ENCODE measurements at places on chromosomes 6 and 20.

- DNase-seq: no peak
These were observed 27.9 kb upstream of the BMP6 start for GRCh38 chr6:7697820-7698623.

DNA sequence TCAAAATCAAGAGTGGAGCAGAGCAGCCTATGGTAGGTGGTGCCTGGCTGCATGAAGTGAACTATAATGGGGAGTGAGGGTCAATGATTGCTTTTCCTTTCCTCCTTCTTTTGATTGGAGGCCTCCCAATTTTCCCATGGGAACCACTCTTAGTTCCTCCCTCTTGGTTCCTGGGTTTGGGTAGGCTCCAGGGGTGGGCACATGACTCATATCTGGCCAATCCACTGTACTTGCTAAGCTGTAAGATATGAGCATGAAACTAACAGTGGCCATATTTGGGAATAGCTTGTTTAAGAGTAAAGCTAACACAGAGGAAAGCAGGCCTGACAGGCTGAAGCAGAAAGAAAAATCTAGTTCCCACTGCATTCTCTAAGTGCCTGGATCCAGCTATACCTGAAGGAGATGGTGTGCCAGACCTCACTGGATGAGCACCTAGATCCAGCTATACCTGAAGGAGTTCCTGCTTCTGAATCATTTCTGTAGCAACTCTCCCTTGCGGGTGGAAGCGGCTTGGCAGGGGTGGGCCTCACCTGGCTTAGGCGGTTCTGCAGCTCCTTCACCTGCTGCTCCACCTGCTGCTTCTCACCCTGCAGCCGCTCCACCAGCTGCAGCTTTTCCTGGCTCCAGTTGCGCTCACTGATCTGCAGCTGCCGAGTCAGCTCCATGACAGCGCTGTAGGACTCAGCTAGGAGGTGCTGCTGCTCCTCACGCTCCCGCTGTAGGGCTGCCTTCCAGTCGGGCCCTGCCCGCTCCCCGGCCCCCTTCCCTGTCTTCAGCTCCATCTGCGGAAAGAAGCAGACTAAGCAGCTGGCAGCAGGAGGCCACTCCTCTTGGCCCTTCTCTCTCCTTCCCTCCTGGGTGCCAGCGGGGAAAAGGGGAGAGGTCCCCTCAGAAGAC lies 29.0 kb upstream of the DSN1 start:
- DNase-seq: no peak

- no peak for DNase-seq
These were observed 40.9 kb downstream of the DOP1A start for GRCh38 chr6:83108378-83108777.

GRCh38 chr6:56017198-56017597 lies 141.8 kb upstream of the BMP5 start:
- no peak for DNase-seq

DNA sequence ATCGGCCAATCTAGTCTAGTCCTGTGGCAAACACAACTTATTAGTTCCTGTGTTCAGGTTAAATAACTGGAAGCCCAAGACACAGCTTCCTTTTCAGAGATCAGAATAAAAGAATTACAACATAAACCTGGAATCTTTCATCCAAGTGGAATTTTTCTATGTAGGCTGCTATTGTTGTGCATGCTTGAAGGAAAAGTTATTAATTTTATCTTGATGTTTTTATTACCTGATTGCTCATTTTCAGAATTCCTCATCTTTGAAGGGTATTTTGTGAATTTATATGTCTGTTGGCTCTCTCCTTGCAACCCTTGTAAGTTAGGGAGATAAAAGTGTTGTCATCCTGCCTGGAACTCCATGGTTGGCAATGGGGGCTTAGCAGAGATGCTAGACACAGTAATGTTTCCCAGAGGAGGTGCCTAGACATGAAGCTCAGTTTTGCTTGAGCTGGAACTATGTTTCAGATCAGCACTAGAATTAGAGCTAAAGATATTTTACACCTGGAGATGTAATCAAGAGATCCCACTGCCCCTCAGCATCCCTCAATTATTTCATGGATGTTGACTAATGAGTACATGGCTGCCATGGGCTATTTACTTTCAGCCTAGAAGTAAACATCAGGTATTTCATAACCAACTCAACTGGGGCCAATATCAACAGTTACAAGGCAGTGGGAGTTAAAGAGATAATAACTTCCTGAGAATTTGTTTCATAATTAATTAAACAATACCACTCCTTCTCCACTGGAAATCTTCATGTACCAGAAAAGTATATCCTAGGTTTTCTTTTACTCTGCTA lies 367.0 kb upstream of the MARCKS start:
- DNase-seq: no peak

DNA sequence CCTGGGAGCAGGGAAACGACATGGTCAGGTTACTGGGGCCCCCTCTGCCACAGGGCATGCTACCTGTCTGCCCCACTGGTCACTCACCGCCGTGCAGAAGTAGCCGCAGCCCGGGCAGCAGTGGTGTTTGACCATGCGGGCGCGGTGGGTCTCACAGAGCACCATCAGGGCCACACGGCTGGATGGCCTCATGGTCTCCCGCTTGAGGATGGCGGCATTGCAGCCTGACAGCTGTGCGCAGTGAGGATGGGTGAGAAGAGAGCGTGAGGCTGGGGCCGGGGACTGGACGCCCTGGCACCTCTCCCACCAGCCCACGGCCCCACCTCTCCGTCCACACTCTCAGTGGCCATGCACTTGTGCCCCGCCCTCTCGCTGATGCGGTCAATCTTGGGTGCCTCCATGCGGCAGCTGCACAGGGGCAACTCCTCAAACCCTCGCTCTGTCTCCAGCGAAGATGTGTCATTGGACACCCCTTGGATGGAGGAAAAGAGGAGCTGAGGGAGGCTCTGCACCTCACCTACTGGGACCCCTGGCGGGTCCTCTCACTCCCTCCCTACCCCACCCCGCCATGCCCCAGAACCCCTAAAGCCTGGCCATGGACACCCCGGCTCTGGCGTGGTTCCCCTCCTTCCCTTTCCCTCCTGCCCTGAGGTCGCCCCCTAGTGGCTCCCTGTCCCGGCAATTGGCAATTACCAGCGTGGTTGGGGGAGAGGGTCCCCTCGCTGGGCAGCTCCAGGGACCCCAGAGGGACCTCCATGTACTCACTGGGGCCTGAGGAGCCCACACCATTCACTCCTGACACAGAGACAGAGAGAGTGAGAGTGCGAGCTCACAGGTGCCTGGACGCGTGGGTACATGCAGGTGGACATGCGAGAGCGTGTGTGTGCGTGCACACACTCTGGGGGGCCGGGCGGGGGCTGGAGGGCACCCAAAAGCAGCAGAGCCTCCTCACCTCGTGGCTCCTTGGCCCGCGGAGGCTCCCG lies 8.9 kb downstream of the EHMT2 start:
- DNase-seq: no peak

- no peak for DNase-seq
These were observed 4.6 kb downstream of the PTPRK start for GRCh38 chr6:128515550-128516513.

DNA sequence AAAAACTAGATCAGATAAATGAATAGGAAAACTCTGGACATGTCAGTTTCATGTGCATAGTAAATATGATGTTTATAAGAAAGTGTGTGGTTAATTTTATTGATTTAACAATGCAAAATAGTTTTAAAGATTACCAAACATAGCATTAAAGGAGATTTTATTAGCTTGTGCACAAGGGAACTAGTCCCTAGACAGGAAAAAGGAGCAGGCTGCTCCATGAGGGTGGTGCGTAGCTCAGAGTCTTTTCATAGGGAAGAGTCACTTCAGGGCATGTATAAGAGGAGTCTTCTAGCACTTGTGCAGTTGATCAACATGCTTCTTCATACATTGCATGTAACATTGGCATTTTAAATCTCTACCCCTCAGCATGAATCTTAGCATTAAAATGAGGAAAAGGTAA lies 835.8 kb downstream of the GRIK2 start:
- no peak for DNase-seq

GRCh38 chr6:170128346-170128745 lies 162.5 kb downstream of the DLL1 start:
- no peak for DNase-seq

DNA sequence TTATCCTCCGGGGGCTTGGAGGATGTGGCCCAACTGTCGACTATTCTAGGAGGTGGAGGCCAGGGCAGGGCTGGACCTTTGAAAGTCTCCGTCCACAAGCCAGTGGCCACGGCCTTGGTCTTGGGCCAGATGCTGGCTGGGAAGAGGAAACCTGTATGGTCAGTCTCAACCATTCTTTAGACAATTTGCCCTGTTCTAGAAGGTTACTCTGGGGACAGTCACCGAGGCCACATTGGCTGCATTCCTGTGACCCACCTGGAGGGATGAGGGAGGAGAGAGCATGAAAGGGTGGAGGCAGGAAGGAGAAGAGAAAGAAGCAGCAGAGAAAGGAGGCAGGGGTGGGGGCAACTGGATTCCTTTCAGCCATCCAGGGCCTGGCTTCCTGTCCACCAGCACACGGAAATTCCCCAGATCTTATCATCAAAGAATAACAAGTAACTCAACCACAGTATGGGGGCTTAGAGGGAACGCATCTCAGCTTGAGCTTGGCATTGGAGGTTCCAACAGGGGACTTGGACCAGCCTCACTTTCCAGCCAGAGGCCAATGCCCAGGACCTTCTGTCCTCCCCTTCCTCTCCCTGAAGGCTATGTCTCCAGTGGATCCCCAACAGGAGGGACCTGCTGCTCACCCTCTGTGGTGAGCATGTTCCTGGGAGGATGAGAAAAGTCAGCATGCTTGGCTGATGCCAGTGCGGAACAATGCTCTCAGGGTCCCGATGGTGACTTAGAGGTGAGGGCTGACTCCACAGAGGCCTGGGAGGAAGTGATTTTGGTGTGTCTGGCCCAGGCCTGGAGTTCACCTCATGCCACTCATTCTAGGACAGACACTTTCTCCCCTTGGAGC lies 30.4 kb downstream of the TGM2 start:
- no peak for DNase-seq

- DNase-seq: no peak
These were observed 148.2 kb upstream of the PREP start for GRCh38 chr6:105550955-105551620.

DNA sequence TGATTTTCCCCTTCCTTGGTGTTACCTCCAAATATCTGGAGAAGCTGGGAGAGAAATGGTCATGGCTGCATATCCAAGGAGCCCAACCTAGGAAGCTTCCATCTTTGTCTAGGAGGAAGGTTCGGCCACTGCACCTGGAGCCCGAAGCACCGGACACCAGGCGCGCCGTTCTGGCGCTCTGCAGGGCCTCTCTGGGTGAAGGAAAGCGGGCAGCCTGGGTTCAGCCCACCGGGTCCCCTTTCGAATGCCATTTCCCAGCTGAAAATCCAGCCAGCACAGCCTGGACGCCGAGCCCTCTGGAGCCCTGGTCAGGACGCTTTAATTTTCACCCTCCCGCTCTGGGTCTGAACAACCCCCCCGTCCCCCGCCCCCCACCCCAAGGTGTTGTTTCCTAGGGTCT lies 1.2 kb downstream of the LINC00237 start:
- DNase-seq: no peak

GRCh38 chr6:42688281-42688680 lies 34.1 kb downstream of the PRPH2 start:
- DNase-seq: no peak

DNA sequence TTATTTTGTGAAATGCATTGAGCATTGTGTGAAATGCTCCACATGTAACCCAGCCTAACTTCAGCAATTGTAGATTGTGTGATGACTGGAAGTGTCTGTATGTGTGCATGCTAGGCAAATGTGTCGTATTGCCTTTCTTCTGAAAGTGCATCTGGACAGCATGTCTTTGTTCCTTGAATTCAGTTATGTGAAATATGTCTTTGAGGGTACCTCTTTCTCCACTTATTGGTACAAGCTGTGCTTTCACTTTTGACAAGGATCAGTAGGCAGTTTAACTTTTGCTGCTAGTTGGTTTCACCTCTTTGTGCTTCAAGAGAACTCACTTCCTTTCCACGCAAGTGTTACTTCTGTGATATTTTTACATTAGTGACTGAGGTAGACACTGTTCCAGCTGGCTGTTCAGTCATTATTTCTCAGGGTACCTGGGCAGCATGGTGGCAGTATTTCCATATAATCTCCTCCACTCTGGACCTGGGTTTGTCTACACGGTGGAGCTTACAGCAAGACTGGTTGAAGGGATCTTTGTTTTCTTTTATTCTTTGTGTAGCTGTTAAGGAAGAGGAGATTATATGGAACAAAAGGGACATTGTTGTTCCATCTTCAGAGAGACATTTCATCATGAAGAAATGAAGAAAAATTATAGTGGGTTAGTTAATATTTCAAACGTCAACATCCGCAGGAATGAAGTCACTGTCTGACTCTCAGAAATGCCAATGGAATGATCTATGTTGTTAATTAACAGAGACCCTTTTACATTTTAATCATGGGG lies 175.4 kb downstream of the UTRN start:
- DNase-seq: no peak

DNA sequence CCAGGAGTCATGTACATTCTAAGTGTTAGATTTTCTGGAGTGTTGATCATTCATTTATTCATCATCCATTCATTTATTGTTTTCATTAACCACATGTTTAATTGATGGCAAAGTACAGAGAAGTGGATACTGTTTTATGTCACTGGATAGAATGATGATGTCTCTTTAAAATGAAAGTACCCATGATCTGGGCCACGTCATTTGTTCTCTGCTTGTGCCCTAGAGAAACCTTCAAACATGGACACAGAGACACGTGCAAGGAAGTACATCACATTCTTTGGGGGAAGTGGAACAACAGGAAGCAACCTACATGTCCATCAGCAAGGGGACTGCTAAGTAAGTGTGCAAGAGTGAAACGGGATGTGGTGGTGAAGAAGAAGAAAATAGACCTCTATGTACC lies 75.8 kb upstream of the TSHZ2 start:
- DNase-seq: no peak

DNA sequence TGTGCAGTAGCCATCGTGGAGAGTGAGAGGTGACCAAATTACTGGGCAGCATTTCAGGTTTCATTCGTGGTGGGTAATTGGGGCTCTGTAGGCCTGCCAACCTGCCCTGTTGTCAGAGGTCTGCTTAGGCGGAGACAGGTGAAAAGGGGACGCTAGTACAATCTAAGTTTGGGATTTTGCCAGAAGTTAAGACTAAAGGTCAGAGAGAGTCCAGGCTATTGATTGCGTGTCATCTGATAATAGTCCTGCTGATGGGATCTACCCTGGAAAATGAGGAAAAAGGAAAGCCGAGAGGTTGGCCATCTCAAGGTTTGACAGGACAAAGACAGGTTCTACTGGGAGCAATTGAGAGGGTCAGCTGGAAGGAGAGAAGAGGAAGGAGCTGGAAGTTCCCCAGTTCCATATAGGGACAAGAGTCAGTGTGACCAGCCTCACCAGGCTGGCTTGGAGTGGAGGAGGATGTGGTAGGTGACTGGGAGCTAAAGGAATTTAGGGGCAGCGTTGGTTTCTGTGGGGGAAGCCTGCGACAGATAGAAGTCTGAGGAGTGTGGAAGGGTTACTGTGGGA lies 10.9 kb downstream of the ARFGEF2 start:
- DNase-seq: no peak

- no peak for DNase-seq
These were observed 985 bp downstream of the ZBP1 start for GRCh38 chr20:57619051-57619831.

- no peak for DNase-seq
These were observed 141.3 kb downstream of the TRMT11 start for GRCh38 chr6:126127659-126128058.

- DNase-seq: no peak
These were observed 8.7 kb downstream of the CST3 start for GRCh38 chr20:23629017-23629541.

All from putamen (tissue), 1 donor.